ENCODE measurements at places on chromosomes 3 and 15.

DNA sequence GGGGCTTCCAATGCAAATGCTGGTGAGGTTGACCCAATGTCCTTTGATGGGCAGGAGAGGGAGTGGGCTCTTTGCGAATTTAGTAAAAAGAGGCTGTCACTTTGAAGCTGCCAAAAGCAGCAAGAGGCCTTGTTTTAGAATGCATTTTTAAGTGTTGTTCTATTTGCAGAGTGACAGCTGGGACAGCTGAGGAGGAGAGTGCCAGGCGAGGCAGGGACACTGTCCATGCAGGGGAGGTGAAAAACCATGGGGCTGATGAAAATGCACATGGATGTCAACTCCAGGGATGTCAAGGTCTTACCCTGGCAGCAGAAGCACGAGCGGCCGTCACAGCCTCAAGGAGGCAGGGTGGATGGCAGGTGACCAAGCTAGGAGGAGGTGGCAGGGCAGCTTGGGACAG is 279.8 kb downstream of the ADAMTS17 start:
- DNase-seq, result no peak

DNA sequence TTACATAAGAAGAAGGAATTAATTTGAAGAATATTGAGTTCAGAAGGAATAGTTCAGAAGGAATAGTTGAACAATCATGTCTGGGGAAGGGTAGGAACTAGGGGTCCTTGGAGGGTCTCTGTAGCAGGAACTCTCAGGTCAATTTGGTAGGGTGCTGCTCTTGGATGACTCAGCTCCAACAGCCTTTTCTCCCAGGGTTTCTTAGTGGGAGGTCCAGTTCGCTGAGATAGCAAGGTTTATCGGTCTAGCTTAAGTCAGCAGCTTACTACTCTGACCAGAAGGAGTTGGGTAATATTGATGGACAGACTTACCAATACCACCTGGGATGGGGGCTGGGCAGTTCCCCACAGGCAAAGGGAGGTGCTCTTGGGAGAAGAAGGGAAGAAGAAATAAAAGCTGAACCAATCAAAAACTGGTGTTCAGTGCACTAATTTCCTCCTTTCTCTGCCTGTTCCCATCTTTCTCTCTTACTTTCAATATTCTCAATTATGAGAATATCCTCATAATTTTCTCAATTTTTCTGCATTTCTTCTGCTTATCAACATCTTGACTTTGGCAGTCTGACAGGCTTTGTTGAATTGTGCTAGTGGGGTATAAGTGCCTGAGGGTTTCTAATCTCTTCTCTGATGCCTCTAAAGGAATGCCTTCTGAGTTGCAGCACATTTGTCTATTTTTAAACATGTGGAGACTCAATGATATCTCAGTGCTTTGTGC is 14.4 kb upstream of the MITF start:
- DNase-seq, result no peak

- no peak for DNase-seq
Observed at GRCh38 chr3:189305412-189305811, 133.6 kb downstream of the TPRG1 start.

DNA sequence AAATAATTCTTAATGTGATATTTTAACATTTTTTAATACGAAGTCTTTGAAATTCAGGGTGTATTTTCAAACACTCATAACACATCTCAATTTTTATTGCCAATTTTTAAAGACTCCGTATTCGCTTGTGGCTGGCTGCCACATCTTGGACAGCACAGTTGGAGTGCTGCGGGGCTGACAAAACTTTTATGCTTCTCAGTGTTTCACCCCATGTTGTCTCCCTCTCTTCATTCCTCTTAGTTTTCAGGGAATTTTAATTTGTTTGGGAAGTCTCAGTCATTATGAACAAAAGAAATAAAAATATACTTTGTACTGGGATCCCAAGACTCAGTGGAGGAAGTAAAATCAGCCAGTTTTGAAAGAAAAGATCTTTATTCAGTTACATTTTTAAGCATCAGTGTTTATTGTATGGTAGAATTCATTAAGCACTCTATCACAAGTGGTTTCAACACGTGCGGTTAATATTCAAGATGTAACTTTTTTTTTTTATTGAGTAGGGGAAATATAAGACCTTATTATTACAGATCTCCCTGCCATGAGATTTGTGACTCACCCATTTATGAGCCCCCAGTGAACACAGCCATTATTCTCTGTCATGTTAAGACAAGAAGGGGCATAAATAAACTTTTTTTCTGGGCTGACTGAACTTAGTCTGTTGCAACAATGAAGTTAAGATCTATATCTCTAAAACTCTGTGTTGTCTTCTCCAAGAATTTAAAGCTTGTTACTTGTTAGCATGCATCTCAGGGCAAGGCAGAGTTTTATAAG is 26.8 kb downstream of the KAT2B start:
- DNase-seq, result no peak

- no peak for DNase-seq
Observed at GRCh38 chr3:150523538-150523937, 22.8 kb downstream of the SERP1 start.

GRCh38 chr3:123396171-123397049 is 52.5 kb downstream of the ADCY5 start:
- DNase-seq, result no peak

All from cerebellar cortex (tissue), 1 donor.